Cerebellum (tissue), 4 donors: ENCODE measurements at places on chromosomes 4 and X. TPM values are rescaled to one million over a fixed set of nuclear protein-coding genes. Genes with fewer than 3 reads are reported as not detected.

GRCh38 chr4:123929565-123929964 is 533.0 kb downstream of the SPRY1 start:
- DNase-seq = no peak

GRCh38 chrX:49292400-49293362 is 10.8 kb upstream of the GAGE10 start:
- DNase-seq = no peak

Gene SOX3
- 1.5 TPM for total RNA-seq

- DNase-seq = no peak
Measured at GRCh38 chrX:154366666-154367055, 7.8 kb downstream of the FLNA start.

Gene TEC
- 0.73 TPM for total RNA-seq

- DNase-seq = no peak
Measured at GRCh38 chr4:93178279-93178678, 650.3 kb upstream of the ATOH1 start.

Gene ATP10D
- 19.4 TPM for total RNA-seq

- no peak for DNase-seq
Measured at GRCh38 chrX:313546-313945, 5.0 kb downstream of the GTPBP6 start.

GRCh38 chr4:11341337-11342043 is 87.2 kb downstream of the HS3ST1 start:
- no peak for DNase-seq
